ENCODE measurements at places on chromosomes 1 and 21. TPM values are rescaled to one million over a fixed set of nuclear protein-coding genes. Genes with fewer than 3 reads are reported as not detected.

Gene LCE2C
- total RNA-seq, result not detected

Gene GCSAML
- total RNA-seq, result not detected

Gene IL20
- total RNA-seq, result not detected

Gene SPRR2A
- total RNA-seq, result not detected

Gene PRR9
- not detected for total RNA-seq

Gene ADAMTS4
- 9.0 TPM for total RNA-seq

Gene CRABP2
- 190 TPM for total RNA-seq
